ENCODE measurements at places on chromosomes 2 and 18.

GRCh38 chr2:234885118-234885517 is 66.7 kb upstream of the SH3BP4 start:
- DNase-seq, result no peak

- DNase-seq, result no peak
These were observed 99.5 kb downstream of the SLC4A3 start for GRCh38 chr2:219726916-219727315.

DNA sequence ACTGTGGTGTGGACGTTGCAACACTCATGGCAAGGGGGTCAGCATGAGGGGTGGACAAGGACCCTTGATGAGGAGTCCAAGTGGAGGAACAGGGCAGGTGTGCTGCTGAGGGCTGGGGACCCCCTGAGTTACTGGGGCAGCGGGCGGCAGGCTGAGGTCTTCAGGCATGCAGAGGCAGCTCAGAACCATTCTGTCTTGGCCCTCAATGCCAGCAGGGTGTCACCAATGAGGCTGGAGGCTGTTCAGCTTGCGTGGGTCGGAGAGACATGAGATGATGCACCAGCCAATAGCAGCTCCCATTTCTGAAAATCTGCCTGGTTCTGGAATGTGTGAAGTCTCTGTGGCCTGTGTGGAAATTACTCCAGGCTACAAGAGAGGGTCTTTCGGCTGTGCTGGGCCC is 105.4 kb downstream of the INHBB start:
- no peak for DNase-seq

GRCh38 chr2:189719571-189719970 is 43.0 kb downstream of the OSGEPL1 start:
- no peak for DNase-seq

GRCh38 chr18:24964216-24964615 is 387.8 kb downstream of the ZNF521 start:
- no peak for DNase-seq

DNA sequence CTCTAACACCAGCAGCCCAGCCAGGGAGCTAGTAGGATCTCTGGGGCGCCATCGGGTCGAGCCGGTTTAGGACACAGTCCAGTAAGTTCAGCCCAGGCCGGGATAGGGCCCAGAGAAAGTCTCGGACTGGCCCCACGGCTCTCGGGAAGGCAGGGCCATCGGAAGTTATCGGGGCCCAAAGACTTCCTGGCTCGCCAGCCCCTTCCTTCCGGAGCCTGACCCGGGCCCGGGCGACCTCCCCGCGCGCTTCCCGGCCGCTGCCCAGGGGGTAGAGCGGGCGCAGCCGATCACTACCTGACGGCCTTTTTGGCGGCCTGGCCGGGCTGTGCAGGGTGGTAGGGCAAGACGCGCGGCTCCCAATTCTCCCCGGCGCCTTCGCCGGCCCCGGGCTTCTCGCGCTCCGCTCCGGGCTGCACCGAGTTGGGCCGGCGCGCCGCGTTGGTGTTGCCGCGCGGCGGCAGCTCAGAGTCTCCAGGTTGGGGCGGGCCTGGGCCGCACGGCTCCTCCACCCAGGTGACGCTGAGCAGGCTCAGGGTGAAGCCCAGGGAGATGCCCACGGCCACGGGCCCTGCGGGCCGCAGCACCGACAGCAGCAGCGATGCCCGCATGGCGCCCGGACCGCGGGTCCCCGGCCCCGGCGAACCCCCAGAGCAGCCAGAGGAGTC is 546 bp downstream of the CHPF start:
- no peak for DNase-seq

DNA sequence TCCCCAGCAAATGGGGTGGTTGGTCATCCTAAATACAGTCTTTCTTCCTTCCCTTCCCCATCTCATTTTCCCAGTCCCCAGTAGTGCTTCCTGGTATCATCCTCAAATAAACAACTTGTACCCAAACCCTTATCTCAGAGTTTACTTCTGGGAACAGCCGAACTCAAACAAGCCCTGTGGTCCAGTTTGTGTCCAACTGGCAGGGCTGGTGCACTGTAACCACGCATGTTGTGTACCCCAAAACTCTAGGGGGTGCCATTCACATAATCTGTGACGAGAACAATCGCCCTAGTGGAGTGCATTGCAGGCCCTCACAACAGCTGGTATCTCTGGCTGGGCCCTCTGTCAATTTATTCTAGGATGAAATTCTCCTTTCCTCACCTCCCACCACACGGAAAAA is 366.2 kb downstream of the TNS1 start:
- no peak for DNase-seq

DNA sequence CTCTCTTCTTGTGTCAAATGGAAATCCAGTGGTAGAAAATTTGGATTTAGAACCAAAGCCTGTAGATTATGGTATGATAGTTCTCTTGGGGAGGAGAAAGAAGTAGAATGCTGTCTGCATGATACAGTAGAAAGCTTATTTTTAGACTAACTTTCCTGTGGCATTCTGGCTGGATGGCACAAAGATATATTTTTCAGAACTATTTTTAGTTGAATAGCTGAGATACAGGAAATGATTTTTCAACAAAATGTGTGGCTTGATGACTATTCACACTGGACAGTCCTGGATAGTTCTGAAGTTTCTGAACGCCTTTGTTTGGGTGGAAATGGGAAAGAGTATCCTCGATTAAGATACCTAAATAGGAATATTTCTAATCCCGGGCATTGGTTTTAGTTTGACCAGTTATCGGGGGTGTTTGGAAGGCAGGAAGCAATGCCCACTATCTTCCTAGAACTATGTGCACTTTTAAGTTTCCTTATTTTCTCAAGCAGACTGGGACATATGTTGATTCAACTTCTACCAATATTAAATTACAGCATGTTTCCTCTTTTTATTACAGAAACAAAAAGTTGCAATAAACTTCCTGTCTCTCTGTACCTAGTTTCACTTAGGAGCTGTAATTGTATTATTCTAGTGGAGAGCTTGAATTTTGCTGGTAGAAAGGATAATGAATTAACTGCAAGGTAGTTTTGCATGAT is 32.1 kb downstream of the GDF7 start:
- no peak for DNase-seq

DNA sequence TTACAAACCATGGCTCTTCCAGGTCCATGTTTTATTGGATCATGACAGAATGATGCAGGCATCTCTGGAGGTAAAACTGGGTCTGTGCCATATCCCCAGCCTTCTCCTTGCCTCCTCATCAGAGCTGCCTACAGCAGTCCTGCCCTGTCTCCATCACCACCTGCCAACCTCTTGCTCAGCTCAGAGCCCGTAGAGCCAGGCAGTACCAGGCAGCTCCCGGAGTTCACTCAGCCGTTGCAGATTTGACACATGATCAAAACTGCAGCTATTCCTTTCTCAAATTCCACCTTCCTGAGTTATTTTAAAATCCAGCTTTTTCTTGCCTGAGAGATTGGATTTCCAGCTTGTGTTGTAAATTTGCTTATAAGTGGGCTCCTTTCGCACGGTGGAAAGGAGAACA is 218.2 kb upstream of the CELF4 start:
- no peak for DNase-seq

- DNase-seq, result no peak
These were observed 97.8 kb downstream of the ZFP36L2 start for GRCh38 chr2:43128559-43128955.

GRCh38 chr18:21747764-21748693 is 7.4 kb downstream of the MIB1 start:
- no peak for DNase-seq

GRCh38 chr2:23487735-23488492 is 102.9 kb downstream of the KLHL29 start:
- DNase-seq, result no peak

DNA sequence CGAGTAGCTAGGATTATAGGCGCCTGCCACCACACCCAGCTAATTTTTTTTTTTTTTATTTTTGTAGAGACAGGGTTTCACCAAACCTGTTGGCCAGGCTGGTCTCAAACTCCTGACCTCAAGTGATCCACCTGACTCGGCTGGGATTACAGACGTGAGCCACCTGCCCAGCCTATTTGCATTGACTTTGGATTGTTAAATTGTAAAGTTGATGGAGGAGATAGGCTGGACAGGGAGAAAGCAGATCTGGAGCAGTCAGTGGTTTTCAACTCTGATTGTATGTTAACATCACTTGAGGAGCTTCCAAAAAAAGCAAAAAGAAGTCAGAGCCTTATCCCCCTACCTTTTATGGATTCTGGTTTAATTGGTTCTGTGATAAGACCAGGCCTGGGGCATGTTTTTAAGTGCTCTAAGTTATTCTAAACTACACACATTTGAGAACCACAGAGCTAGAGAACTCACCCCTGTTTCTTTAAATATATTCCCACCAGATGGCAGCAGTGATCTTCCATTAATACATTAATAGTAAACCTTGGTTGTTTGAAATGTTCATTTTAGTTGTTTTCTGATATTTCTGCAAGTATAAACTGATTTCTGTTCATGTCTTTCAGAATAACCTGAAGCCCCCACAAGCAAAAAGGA is 7.5 kb downstream of the C2orf49 start:
- DNase-seq, result no peak

- no peak for DNase-seq
These were observed 17.3 kb downstream of the PHLPP1 start for GRCh38 chr18:62732617-62733016.

DNA sequence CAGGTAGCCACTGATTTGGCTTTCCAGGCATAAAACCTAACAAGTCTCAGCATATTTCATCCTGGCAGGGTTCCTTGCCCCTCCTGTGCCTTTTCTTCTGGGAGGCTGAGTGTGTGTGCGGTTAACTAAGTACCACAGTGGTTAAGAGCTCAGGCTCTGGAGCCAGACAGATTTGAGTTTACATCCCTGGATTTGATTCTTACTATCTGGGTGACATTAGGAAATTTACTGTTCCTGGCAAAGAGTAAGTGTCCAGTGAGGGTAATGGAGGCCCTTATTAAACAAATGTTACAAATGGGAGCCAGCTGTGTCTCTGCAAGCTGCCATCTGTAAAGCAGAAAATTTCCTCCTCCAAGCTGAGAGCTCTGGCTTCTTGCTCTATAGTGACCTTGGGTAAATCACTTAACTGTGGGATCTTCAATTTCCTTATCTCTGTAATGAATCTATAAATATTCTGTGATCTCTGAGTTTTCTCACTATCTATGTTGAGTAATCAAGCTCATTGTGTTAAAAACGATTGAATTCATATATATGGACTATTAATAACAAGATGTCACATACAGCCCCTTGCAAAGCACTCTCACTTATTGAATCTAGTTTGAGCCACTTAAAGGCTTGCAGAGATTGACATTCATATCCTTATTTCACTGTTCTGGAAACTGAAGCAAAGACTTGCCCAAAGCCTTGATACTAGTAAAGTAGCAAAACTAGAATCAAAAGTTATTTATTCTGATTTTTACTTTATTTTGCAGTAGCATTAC is 6.5 kb upstream of the COBLL1 start:
- no peak for DNase-seq

DNA sequence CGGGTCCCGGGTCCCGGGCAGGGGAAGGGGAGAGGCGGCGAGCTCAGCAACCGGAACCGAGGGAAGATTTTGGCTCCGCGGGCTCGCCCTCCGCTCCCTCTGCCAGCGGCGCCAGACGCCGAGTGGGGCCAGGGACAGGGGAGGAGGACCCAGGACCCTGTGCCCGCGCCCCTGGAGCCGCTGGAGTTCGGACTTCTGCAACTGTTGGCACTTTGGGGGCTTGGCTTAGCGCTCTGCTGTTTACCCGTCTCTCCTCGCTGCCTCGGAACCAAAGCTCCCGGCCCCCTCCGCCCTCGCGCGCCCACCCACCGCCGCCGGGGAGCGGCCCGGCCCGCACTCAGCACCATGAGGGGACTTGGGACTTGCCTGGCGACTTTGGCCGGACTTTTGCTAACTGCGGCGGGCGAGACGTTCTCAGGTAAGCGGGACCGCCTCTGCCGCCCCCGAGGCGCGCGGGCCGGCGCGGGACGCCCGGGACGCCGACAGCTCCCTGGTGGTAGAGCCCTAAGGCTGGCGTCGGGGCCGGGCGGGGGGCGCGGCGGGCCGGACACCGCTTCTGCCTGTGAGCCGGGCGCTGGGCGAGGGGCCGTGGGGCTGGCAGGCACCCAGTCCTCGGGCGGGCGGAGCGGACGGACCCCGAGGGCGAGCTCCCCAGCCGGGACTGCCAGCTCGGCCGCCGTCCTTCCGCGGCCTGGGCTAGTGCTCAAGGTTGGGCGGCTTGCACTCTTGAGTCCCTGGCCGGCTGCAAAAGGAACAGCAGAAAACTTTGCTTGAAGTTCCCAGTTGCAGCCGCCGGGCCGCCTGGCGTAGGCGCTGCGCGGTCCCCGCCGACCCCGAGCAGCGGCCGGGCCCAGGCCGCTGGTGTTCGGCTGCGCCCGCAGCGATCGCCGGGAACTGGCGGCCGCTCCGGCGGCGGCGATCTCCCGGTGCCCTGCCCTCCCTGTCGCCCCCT is 634 bp downstream of the PTPRM start:
- no peak for DNase-seq

- DNase-seq, result no peak
These were observed 58.2 kb downstream of the ITGB6 start for GRCh38 chr2:160141912-160142311.

DNA sequence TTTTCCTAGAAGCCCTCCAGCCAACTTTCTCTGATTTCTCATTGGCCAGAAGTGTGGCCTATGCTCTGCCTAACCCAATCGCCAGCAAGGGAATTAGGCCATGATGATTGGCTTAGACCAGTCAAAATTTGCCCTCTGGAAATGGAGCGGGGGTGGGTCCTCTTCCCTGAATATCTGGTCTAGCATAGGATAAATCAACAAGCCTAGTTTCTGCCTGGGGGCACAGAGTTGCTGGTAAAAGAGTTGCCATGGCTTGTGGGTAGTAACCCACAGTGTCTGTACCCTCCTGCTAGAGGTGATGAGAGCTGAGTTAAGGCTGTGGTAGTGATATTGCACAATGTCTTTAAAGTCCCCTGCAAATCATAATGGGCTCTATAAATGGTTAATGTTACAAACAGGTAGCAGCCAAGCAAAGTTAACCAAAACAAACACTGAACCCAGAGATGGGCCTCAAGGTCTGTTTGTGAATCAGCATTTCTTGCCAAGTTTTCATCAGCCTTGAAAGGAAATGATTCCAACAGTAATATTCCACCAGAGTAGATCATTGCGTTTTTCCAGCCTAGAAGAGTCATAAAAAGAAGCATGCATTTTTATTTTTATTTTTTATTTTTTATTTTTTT is 19.3 kb downstream of the GALM start:
- DNase-seq, result no peak

DNA sequence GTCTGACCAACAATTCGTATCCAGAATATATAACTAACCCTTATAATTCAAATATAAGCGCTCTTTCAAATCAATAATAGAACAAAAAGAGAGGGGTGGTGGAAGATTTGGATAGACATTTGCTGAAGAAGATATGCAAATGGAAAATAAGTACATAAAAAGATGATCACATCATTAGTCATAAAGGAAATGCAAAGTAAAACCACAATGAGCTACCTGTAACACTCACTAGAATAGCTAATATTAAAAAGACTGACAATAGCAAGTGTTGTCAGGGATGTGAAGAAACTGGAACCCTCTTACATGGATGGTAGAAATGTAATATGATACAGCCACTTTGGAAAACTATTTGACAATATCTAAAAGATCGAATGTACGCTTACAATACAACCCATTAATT is 84.9 kb upstream of the MRPS9 start:
- DNase-seq, result no peak

Measured in stimulated activated CD4-positive, alpha-beta T cell treated with anti-CD3 and anti-CD28 coated beads, Interleukin-2, amount 100 ng/mL, for 4 hours (primary cell).